CD4-positive, alpha-beta memory T cell (primary cell): ENCODE measurements at places on chromosomes 5 and 9.

DNA sequence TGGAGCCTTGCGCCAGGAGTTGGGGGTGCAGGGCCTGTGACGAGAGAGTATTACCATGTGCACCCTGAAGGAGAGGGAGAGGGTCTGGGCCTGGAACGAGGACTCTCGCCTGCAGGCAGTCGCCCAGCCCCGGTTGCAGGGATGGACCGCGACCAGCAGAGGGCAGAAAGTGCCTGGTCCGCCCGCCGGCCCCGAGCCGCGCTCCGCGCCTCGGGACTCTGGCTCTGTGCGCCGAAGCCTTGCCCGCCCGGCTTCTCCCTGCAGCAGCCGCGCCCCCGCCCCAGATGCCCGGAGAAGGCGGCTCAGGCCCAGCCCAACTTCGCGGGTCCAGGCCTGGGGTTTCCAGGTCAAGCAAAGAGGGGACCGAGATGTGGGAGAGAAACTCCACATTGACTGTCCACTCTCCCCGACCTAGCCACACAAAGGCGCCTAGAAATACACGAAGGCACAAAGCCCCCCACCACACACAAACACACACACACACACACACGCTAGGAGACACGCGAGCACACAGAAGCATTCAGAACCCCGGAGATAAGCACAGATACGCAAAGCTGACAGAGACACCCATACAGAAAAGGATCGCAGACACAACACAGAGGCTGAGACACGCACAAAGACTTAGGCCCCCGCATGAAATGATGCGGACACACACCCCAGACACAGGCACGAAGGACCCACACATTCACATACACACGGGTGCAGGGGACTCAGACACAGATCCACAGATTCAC lies 2.0 kb upstream of the LMX1B start:
- peak; percentile 61 for DNase-seq

DNA sequence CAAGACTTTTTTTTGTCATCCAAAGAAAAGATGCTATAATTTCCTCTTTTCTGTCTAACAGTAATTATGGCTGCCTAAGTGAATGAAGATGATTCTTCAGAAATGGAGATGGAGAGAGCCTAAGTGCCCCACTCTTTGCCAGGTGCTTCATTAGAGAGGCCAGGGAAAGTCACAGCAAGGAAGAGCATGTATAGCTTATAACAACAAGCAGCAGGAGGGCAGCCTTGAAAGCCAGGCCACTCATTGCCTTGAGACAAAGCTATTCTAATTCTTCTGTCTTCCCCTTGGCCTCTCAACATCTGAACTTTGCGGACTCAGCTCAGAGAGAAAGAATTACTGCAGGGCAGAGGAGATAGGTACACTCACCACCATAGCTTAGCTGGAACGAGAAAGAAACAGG lies 112.0 kb upstream of the ZNF366 start:
- DNase-seq = no peak

- DNase-seq = no peak
These were observed 2.5 kb downstream of the TBC1D9B start for GRCh38 chr5:179905161-179905560.

DNA sequence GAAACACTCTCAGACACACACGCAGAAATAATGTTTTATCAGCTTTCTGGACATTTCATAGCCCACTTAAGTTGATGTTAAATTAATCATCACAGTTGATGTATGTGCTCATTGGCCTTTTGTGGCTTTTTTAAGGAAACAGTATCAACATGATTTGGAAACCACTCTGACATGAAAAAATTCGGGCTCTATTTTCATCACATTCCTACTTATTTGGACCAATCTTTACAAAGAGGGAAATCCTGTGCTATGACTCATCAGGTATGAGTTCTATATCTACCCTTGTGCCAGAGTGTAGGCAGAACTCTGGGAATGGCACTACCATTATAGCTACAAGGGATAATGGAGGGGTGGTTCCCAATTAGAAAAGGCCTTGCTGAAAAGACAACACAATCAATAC lies 388.4 kb upstream of the PTGER4 start:
- DNase-seq = no peak

GRCh38 chr5:96226941-96227552 lies 206.0 kb downstream of the PCSK1 start:
- DNase-seq = no peak

GRCh38 chr9:5489630-5490490 lies 20.5 kb upstream of the PDCD1LG2 start:
- DNase-seq = no peak

- DNase-seq = no peak
These were observed 425.6 kb upstream of the RORB start for GRCh38 chr9:74071502-74071901.

- no peak for DNase-seq
These were observed 19.8 kb upstream of the TNIP1 start for GRCh38 chr5:151100681-151101080.

GRCh38 chr5:37975531-37975930 lies 135.7 kb upstream of the GDNF start:
- DNase-seq = no peak

DNA sequence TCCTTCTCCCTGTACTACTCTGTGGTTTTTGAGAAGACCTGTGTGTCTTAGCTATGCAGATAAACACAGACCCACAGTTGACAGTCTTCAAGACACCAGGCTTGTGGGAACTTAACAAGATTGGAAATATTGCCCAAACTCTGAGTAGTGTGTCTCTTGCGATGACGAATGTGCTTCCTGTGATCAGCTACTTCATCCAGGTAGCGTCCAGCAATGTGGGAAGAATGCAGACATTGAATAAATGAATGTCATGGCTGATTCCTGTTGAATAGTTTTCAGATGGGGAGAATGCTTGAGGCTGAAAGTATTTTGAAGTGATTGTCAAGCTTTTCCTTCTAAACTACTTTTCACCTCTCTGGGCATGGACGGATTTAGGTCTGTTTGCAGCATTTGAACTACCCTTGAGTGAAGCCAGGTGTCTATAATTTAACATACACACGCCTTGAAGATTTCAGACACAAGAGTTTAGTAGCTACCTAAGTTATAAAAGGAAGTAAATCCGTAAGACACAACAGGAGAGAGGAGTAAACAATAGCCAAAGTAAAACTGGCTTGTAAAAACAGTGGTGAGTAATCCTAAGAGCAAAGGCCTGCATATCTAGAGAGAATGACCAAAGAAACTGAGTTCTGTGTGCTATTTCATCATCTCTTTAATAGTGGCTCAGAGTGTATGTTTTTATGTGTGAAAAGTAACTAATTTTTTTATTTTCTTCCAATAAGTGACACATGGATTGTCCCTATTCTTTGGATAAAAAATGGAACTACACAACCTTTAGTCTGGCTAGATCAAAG lies 30.0 kb upstream of the ARL14EPL start:
- DNase-seq = no peak

DNA sequence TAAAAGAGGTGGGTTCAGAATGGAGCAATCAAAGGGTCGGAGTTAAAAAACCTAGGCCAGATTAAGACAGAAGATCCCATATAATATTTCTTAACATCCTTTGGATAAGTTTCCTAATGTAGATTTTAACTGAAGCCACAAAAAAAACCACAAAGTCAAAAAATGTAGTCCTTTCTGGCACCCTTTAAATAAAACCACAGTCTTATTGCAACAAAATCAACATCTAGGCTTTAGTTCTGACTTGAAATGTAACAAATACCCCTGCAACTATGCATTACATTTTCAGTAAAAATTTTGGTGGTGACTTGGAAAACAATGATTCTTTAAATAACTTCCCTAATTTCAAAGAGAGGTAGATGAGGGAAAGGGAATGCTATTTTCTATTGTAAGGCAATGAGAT lies 109.2 kb downstream of the PSAT1 start:
- DNase-seq = no peak

GRCh38 chr5:119153629-119154028 lies 82.7 kb downstream of the DMXL1 start:
- no peak for DNase-seq

GRCh38 chr5:38291355-38291754 lies 33.0 kb downstream of the EGFLAM start:
- no peak for DNase-seq

DNA sequence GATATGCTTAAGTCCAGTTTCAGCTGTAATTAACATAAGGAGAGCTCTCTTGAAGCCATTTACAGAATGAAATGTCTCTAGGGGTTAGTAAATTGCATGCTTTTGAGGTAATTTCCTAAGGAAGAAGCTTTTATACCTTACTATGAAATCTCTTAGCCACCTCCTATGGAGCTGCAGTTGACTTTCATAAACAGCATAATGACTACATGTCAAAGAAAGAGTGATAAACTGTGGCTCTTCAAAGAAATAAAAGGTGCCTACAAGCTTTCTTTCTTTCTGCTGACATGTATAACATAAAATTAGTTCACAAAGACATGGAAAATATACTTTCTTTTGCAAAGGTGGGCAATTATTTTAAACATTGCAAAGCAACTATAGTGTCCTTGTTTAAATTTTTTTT lies 90.8 kb downstream of the TMEM167A start:
- no peak for DNase-seq

GRCh38 chr9:132638240-132638639 lies 31.5 kb downstream of the DDX31 start:
- no peak for DNase-seq

- DNase-seq = peak; percentile 74
These were observed 55.6 kb downstream of the RXRA start for GRCh38 chr9:134381671-134382516.

GRCh38 chr5:140869555-140869886 lies 764 bp downstream of the PCDHA11 start:
- no peak for DNase-seq
